ENCODE measurements at places on chromosomes 13 and 19.

- DNase-seq, result no peak
These were observed 9.9 kb upstream of the MKNK2 start for GRCh38 chr19:2060884-2061494.

- no peak for DNase-seq
These were observed 37.6 kb upstream of the NANOS3 start for GRCh38 chr19:13839130-13839937.

DNA sequence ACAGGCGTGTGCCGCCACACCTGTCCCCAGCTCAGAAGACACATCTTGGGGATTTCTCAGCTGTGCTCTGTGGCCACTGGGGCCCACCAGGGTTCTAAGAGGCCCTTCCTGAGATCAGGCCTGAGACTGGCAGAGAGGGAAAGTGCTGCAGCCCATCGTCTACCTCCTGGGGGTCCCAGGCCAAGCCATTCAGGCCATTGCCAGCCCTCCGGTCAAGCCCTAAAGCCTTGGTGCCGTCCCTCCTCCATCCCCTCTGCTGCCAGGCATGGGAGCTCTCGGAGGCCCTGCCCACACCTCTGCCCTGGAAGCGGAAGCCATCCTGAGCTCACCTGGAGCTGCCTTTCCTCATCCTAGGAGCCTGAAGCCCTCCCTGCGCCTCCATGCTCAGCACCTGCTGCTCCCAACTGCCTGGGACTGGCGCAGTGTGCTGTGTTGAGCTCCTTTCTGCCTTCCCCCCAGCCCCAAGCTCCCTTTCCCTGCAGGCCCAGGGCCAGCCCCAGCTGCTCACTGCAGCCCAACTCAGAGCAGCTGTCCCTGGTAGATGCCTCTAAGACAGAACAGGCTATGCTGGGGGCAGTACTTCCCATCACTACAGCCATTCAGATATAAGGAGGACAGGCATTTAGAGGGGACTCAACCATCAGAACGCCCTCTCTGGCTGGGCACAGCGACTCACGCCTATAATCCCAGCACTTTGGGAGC is 2.9 kb downstream of the SLC7A9 start:
- no peak for DNase-seq

DNA sequence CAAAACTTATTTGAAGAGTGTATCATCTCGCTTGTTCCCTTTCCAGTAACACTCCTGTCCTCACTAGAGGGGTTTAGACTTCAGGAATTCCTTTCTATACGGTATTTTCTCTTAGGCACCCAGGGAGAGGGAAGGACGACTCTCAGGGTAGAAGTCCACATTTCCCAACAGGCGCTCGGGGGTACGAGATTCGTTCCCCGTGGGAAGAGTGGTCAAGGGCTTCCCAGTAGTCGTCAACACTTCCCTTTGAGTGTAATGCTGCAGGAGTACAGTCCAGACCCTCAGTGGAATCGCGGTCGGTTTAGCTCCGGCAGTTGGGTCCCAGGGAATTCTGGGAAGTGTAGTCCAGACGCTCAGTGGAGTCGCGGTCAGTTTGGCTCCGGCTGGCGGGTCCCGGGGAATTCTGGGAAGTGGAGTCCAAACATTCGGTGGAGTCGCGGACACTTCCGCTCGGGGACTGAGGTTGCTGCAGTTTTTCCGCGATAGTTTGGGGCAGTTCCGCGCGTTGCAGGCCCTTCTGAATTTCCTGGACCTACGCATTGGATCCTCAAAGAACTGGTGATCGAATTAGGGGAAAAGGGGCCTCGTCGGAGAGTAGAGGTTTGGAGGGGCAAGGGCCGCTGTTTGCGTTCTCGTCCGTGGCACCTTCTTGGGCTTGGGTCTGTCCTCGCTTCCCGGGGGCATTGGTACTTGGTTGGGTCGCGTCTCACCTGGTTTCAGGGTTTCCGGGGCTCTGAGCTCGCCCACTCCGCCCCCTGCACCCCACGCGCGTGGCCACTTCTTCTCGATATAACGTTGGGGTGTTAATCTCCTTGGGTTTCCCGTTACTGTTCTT is at the start of gene ZNF224:
TSS of gene ZNF224 (plus strand) at position 431 of the 835 bp plus-strand sequence. CDS start 3,513 bp downstream, outside the sequence.
- DNase-seq, result peak; percentile 65

- no peak for DNase-seq
These were observed 7.6 kb upstream of the NAXD start for GRCh38 chr13:110607675-110608224.

- DNase-seq, result no peak
These were observed 137.9 kb downstream of the MTUS2 start for GRCh38 chr13:28958018-28958417.

- DNase-seq, result no peak
These were observed 10.5 kb upstream of the NTN5 start for GRCh38 chr19:48683349-48683748.

- no peak for DNase-seq
These were observed 95.0 kb downstream of the LIG4 start for GRCh38 chr13:108120302-108120701.

DNA sequence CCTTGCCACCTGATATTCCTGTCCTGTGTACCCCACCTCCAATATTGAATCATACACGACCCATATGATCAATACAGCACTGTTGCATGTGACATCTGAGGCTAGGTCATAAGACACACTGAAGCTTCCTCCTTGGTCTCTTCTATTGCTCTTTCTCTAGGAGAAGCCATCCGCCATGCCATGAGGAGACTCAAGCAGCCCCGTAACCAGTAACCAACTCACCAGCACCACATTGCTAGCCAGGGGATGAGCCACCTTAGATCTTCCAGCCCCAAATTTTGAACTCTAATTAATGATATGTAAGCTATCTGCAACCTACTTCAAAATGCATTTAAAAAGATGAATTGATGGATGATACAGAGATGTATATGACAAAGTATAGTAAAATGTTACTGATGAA is 28.6 kb downstream of the ZNF557 start:
- DNase-seq, result no peak

GRCh38 chr13:113633485-113633873 is 24.5 kb downstream of the ATP4B start:
- no peak for DNase-seq

DNA sequence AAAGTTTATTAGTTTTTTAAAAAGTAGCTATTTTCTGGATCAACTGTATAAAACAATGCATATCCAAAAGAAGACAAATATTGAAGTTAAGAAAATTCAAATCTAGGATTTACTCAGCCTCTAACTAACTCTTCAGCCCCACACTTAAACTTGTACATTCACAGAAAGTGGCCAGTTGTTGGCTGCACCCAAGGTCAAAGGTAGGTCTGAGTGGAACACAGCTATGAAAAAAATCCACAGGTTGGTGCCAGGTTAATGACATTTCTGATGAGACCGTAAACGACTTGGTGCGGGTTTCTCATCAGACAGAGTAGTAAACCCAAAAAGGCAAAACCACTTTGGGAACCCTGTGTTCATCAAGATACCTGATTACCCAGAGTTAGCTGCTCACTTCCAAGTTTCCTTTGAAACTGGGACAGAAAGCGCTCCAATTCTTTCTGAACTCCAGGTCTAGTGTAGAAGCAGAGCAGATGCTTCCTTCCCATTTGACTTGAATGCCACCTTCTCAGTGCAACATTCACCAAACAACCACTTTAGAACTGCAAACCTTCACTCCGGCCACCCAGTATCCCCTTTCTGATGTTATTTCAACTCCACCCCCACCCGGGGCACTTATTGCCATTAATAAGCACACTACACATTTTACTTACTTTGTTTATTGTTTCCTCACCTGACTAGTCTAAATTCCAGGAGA is 208.3 kb upstream of the STARD13 start:
- no peak for DNase-seq

DNA sequence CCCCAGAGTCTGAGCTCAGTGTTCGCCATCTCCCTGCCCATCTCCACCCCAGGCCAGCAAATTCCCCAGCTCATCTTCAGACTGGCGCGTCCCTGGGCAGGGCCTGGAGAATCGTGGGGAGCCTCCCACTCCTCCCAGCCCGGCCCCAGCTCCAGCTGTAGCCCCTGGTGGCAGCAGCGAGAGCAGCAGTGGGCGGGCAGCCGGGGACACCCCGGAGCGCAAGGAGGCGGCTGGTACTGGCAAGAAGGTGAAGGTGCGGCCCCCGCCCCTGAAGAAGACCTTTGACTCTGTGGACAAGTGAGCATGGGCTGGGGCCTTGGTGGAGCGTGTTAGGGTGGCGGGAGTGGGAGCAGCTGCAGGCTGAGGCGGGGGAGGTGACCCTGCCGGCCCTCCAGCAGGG is 8.4 kb upstream of the PRR19 start:
- DNase-seq, result no peak

Data from BJ (cell line).